Posterior vena cava (tissue), 2 donors: ENCODE measurements at places on chromosomes 3 and 15. TPM values are rescaled to one million over a fixed set of nuclear protein-coding genes. Genes with fewer than 3 reads are reported as not detected.
A peak's percentile ranks its signal among the peaks of the same experiment; 100 is the strongest.

DNA sequence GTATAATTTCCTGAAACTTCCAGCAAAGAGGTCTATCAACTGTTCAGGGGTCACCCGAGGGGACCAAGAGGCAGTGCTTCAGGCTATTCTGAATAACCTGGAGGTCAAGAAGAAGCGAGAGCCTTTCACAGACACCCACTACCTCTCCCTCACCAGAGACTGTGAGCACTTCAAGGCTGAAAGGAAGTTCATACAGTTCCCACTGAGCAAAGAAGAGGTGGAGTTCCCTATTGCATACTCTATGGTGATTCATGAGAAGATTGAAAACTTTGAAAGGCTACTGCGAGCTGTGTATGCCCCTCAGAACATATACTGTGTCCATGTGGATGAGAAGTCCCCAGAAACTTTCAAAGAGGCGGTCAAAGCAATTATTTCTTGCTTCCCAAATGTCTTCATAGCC lies 6.8 kb downstream of the GCNT3 start:
- DNase-seq: no peak

DNA sequence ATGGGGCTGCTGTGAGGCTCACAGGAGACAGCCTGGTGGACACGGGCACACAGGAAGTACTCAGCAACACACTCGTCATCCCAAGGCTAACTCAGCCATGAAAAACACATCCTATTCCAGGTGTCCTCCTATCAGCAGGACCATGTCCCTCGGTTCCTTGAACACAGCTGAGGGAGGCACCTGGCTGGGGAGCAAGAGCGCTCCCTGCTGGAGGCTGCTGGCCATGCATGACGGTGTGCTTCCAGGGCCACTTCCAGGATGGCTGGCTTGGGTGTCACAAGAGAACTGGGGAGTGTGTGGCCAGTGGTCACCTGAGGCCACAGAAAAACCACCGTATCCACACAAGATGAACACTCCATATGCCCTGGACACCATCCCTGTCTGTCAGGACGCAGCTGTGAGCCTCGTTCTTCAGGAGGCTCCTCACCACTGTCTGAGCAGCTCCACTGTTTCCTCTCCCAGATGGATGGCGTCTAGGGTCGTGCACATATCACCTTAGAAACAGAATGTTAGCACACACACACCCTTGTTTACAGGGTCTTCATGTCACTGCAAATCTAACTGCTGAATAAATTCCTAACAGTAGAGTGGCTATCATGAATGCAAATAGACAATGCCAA lies 31.0 kb downstream of the POC1A start:
- peak; percentile 93 for DNase-seq

- DNase-seq: no peak
Observed at GRCh38 chr3:36814066-36814717, 49.8 kb upstream of the DCLK3 start.

DNA sequence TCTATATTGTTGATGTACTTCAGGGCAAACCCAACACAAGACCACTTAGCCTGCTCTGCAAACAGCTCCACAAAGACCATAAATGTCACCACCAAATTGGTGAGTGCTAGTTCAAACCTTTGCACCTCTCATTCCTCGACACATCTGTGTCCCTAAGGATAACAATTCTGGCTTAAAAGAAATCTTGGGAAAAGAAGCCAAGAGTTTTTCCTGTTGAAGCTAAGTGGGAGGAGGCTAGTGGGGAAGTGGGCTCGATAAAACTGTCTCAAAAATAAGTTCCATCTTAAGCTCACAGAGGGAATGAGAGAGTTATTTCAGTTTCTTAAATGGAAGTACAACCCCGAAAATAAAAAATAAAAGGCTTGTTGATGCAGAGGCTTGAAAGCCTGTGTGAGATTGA lies 40.4 kb upstream of the PRICKLE2 start:
- DNase-seq: no peak

- no peak for DNase-seq
Observed at GRCh38 chr3:13890377-13891016, 10.6 kb upstream of the WNT7A start.

Gene A4GNT
- not detected for total RNA-seq

Gene DLEC1
- total RNA-seq: 0.14 TPM

Gene C3orf80
- 0.51 TPM for total RNA-seq

Gene ZNF80
- not detected for total RNA-seq

Gene MAPKBP1
- total RNA-seq: 26.5 TPM
